OCI-LY7 (cell line): ENCODE measurements at places on chromosomes 2 and 18.

- DNase-seq = no peak
These were observed 790 bp upstream of the ACAA2 start for GRCh38 chr18:49814147-49814499.

DNA sequence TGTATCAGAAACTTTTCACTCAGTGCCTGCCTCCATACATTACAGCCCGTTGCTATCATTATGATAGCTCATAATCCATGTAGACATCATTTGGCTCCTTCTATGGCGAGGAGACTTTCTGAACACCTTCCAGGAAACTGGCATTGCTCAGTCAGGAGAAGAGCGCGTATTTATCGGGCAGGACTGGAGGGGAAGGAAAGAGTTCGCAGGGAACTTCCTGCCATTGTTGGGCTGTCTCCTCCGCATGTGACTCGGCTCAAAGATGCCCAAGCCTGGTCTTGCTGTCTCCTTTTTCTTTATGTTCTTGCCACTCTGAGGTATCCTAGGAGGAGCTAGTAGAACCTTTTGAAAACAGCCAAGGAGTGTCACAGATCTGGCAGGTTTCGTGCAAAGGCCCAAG, 156.8 kb downstream of the CTIF start:
- DNase-seq = no peak

GRCh38 chr18:59950215-59950944, 50.6 kb downstream of the PMAIP1 start:
- no peak for DNase-seq

DNA sequence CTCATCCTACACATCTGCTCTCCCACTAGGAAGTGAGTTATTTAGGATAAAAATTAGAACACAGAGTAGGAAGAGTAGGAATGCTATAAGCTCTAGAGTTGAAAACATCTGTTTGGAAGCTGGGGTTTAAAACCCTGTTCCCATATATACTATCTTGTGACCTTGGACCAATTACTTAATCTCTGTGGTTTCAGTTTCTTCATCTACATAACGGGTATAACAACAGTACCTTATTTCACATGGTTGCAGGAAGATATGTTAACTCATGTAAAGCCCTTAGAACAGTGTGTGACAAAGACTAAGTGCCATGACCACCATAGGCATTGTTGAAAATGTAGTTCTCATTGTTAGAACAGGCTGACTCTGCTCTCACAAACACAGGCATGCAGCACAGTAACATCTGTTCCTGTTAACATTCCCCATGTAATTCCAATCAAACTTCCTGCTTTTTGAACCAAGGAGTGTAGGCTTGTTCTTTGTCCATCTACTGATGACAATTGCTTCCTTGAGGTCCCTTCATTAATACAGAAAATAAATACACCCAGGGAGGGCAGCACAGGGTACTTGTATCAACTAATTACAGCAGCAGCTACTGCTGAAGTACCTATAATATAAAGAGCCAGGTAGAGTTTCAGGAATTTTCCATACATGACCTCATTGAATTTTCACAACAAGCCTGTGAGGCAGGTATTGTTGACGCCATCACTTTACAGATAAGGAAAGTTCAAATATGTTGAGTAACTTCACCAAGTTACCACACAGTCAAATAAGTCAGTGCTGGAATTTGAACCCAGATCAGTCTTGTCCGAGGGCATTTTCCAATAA, 204.2 kb downstream of the L3MBTL4 start:
- DNase-seq = no peak

GRCh38 chr2:233912691-233913423, 4.3 kb upstream of the TRPM8 start:
- peak; percentile 23 for DNase-seq

DNA sequence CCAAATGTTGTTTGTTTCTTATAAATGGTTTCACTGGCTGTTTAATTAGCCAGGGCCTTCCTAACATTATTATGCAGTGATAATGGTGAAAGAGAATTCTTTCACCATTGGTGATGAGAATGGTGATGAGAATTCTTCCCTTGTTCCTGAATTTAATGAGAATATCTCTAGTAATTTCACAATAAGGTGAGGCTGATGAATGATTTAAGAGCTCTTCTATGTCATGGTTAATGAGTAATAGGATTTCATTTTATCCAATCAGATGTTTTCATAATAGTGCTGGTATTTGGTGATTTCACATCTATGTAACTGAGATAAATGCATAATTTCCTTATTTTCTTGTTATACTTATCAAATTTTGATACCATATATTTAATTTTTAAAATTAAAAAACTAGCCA, 535.7 kb upstream of the ZEB2 start:
- DNase-seq = no peak

GRCh38 chr2:144256996-144257707, 262.8 kb downstream of the ZEB2 start:
- DNase-seq = no peak
